ENCODE measurements at places on chromosomes 3 and 15. TPM values are rescaled to one million over a fixed set of nuclear protein-coding genes. Genes with fewer than 3 reads are reported as not detected.
A peak's percentile ranks its signal among the peaks of the same experiment; 100 is the strongest.

Gene HYKK
- 10.2 TPM for total RNA-seq

- no peak for DNase-seq
Observed at GRCh38 chr3:94374439-94375161, 311.7 kb downstream of the NSUN3 start.

DNA sequence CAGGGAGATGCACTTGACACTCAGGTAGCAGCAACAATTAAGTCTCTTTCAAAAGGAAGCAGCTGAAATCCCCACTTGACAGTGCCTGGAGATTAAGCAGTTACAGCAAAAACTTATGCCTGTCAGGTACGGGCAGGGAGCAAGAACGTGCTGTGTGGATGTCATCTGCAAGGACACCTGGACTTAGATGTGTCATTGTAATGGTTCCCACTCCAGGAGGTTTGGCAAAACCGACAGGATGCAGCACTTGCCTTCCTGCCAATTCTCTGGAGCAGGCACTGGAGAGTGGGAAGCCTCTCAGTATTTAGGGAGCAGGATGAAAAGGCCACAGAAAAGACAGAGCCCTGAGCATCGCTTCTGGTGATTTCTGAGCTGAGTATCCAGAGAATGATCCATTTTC is 292.4 kb downstream of the PDCD6IP start:
- no peak for DNase-seq

DNA sequence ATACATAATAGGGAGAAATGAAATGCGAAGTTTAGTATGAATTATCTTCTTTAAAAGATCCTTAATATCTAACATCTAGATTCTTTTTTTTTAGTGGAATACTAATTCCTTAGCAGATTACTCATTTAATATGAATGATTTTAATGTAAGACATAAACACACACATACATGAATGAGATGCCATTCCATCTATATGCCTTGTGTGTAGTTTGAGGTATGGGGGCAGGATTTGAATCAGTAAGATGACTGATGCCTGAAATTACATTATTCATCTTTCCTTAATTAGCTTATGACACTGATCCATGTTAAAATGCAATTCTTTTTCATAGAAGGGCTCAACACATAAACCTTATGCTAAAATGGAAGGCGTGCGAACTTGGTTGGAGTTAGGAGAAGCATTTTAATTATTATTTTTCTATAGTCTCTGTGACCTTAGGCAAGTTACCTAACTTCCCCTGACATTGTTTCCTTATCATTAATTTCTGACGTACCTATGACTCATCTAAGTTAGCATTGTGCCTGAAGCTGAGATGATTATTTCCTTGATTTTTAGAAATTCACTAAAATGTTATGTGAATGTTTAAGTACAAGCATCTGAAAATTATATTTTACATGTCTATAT is 10.8 kb upstream of the BNIP2 start:
- DNase-seq, result peak; percentile 64

Gene TNFSF10
- total RNA-seq, result 5.0 TPM

Data from fibroblast of the aortic adventitia (primary cell).